ENCODE measurements at places on chromosomes 4 and X.

- peak; percentile 74 for DNase-seq
Observed at GRCh38 chr4:113057891-113058290, 8.4 kb downstream of the ANK2 start.

- DNase-seq: no peak
Observed at GRCh38 chr4:13830449-13830848, 202.9 kb upstream of the BOD1L1 start.

DNA sequence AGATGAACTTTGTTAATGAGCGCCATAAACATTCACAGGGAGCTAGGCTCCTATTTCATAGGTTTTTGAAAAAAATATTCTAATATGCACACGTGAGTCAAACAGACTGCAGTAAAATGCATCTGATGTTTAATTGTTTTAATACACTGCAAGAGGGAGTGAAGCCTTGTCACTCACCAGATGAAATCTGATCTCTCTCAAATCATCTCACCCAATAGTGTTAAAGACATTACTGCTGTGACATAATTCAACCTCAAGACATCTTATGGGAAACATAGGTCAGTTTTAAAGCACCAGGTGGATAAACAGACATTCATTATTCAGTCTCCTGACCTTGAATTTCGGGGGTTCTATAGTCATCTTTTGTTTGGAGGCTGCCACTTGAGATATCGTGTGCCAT, 148.3 kb downstream of the MAML3 start:
- DNase-seq: no peak

- no peak for DNase-seq
Observed at GRCh38 chr4:23923141-23923540, 33.3 kb upstream of the PPARGC1A start.

DNA sequence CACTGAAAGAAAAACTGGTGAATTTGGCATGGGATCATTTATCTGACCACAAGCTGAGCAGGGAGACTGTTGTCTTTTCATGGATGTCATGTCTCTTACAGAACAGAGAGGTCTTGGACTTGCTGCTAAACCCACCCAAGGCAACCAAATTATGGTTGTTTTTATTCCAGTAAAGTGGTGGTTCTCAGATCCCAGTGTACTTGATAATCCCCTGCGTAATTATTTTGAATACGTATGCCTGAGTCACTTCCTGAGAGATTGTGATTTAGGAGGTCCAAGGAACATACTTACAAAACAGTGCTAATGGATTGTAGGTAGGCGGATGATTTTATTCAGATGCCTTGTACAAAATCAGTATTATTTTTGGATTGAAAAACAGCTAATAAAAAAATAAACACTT, 585.6 kb downstream of the IL1RAPL1 start:
- no peak for DNase-seq
